ENCODE measurements at places on chromosomes 4 and X.

DNA sequence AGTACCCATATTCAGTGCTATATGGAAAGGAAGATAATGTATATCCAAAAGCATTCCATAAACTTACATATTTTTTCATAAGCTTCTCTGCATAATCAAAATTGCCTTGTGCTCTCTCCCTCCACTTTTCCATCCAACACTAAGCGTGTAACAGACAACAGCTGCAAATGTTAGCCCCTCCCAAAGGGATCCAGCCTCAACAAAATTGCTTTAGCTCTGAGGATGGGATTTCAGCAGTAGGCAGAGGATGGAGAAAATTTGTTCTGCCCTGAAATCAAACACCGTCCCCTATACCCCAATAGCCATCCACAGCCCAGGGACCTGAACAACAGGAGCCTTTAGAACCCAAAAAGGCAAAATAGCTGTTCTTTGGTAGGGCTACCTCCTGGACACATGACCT is 28.8 kb upstream of the FGF13 start:
- no peak for DNase-seq

DNA sequence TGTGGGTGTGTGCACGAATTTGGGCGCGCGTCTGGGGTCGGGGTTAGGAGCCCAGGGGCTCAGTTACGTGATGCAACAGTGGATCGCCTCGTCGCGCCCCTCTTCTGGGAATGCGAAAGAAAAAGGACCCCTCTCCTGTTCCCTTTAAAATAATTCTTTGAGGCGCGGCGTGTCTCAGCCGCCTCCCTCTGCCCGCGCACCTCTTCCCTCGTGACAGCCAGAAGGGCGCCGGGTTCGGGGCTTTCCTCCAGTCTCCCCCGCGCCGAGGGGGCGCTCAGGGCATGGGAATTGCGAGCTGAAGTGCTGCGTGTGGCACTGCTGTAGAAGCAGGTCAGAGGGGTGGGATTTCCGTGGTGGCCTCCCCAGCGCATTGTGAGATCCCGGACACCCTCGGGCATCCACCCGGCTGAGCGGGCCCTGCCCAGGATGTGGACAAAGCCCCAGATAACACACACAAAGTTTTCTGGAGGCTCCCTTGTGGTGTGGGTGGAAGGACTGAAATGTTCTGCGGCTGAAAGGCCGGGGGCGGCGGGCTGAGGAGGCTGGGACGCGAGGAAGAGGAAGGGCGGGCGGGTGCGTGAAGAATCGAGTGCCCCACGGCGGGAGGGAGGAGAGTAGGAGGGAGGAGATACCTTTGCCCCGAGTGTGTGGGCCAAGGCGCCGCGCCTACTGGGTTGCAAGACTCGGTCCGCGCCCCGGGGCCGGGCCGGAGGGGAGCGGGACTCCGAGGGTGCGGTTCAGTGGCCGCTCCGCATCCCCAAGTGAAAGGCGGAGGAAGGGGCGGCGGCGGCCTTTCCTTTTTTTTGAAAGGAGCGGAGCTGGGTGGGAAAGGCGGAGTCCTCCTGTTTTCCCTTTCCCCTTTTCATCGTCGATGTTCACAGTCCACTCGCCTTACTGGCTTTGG is 752 bp downstream of the SEPTIN11 start:
- peak; percentile 56 for DNase-seq

DNA sequence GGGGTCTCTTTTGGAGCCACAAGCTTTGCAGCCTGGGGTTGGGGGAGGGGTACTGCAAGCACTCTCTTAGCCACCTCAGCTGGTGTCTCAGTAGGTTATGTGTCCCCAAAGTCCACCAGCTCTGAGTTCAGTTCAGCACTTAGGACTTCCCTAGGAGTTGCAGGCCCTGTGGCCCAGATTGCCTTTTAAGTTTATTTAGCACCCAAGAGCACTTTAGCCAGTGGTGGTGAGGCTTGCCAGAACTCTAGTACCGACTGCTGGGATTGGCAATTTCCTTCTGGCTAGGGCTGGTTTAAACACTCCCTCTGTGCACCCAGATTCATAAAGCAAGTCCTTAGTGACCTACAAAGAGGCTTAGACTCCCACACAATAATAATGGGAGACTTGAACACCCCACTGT is 489.9 kb upstream of the RPS6KA3 start:
- no peak for DNase-seq

DNA sequence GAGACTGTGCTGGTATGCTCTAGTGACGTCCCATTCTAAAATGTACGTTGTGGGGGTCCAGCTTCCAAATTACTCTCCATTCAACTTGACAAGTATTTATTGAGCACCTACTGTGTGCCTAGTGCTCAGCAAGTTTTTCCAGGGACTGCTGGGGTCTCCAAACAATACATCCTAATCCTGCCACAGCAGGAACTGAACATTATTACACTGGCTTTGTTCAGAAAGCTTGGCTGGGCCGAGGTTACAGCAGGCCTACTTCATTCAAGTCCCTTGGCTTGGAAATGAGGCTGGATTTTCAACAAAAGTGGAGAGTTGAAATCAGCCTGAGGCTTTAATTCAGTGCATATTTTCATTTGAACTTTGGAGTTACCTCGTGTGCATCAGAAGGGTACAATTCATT is 78.0 kb downstream of the GUCY2F start:
- DNase-seq = no peak

- DNase-seq = no peak
Measured at GRCh38 chr4:149062997-149063396, 620.8 kb upstream of the NR3C2 start.

DNA sequence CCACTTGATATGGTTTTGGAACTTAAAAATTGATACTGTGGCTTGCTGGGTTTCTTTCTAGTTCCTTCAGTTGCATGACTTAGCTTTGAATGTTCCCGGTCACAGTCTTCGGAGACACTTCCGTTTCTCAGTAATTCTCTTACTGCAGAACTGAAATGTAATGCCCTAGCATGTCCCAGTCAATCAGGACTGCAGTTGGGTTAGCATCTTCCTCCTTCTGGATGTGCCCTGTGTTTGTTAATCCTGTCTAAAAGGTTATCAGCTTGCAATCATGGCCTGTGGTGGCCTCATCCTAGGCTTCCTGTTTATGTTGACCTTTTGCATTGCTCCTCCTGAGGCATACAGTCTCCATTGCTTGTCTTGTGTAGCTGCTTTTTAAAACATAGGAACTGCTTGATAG is 275.9 kb downstream of the ARHGAP10 start:
- no peak for DNase-seq

GRCh38 chrX:95055991-95056390 is 1382.0 kb downstream of the FAM133A start:
- DNase-seq = no peak

DNA sequence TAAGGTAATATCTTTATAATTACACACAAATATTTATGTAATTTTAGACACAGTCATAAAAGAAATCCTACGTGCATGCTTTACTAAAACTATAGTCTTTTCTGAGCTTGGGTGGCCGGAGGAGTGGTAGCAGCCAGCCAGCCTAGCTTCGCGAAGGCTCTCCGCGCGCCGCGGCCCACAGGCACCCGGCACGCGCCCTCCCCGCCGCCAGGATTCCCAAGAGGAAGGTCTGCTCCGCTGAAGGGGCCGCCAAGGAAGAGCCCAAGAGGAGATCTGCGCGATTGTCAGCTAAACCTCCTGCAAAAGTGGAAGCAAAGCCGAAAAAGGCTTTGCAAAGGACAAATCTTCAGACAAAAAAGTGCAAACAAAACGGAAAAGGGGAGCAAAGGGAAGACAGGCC is 8.7 kb upstream of the PJA1 start:
- no peak for DNase-seq

GRCh38 chrX:148020329-148020728 is 39.2 kb downstream of the FMR1NB start:
- no peak for DNase-seq

- no peak for DNase-seq
Measured at GRCh38 chr4:2688697-2689096, 67.4 kb downstream of the TNIP2 start.

- no peak for DNase-seq
Measured at GRCh38 chr4:93478805-93479204, 349.7 kb upstream of the ATOH1 start.

- DNase-seq = no peak
Measured at GRCh38 chr4:106595906-106596305, 227.3 kb upstream of the GIMD1 start.

DNA sequence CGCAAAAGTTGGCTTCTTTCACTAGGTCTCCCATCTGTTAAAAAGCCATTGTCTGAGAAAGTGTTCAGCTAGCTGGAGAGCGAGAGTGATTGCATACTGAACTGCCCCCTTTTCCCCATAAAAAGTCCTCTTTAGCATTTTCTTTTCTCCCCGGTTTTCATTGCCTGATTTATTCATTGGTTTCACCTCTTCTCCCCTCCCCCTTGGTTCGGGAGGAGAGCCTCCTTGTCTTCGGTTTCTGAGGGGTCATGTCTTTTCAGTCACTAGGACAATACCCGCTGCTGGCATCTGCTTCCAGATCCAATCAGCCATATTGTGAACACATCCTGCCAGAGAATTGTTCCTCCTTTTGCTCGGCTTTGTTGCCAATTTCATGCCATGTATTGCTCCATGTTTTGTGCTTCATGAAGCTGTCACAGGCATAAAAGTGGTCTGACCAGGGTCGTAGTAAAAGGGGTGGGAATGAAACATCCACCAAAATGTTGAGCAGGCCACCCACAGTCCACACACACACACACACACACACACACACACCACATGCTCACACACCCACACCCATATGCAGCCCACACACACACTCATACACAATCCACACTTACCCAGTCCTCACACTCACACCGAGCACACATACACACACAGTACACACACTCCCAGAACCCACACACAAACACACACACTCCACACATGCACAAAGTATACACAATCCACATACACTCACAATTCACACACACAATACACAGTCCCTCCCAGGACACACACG is 136.0 kb downstream of the NKX6-1 start:
- DNase-seq = no peak

DNA sequence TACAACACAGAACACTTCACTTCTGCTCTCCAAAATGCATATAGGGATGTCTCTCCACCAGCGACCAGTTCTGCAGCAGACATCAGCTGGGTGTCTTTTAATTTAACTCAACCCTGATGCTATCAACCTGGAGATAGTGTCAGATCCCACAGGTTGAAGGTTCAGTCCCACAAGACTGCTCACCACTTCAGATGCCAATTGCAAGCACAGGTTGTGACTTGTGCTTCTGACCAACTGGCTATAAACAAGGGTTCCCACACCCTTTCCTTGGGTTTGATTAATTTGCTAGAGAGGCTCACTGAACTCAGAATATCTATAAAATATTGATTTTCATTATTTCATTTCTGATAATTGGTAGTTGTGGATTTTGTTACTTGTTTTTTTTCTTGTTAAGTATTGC is 177.4 kb upstream of the HS3ST1 start:
- no peak for DNase-seq

- DNase-seq = peak; percentile 16
Measured at GRCh38 chr4:177728361-177729152, 286.3 kb upstream of the AGA start.

GRCh38 chrX:17692709-17693346 is 44.5 kb upstream of the SCML1 start:
- peak; percentile 33 for DNase-seq

GRCh38 chr4:87047281-87047798 is 112.5 kb downstream of the AFF1 start:
- DNase-seq = no peak

GRCh38 chr4:5882947-5883346 is 9.9 kb downstream of the CRMP1 start:
- no peak for DNase-seq

DNA sequence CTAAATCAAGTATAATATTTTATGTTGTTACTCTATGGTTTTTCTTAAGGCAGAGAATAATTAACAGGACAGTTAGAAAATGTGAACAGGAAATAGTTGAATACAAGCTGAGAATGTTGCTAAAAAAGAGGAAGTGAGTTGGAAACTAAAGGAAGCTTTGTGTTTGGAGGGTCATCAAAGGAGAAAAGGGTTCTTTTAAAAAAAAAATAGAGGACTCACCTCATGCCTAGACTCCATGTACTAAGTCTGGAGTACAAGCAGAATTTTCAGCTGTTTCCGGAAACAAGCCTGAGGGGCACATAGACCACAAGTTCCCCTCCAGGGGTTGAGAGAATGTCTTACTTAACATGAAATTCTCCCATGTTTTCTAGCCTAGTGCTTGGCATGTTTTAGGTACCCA is 20.1 kb upstream of the MAP7D3 start:
- DNase-seq = no peak

GRCh38 chrX:47143894-47144625 is 442 bp downstream of the NDUFB11 start:
- DNase-seq = peak; percentile 19

DNA sequence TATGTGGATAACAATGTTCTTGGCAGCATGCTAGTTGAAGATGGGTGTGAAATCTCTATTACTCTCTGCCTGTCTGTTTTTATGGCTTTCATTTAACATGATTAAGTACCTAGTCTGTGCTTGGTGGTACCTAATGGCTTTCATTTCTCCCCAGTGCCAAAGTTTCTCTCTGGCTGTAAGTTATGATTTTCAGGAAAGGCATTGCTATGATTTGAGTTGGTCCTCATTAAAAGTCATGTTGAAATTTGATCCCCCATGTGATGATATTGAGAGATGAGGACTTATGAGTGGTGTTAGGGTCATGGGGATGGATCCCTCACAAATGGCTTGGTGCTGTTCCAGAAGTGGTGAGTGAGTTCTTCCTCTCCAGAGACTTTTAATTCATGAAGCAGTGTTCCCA is 162.4 kb upstream of the IL15 start:
- no peak for DNase-seq

- DNase-seq = peak; percentile 27
Measured at GRCh38 chr4:128782076-128782715, 27.3 kb upstream of the JADE1 start.

GRCh38 chr4:153472122-153473037 is 6.2 kb downstream of the TMEM131L start:
- DNase-seq = no peak

GRCh38 chr4:23373261-23373660 is 516.6 kb downstream of the PPARGC1A start:
- DNase-seq = no peak

- no peak for DNase-seq
Measured at GRCh38 chr4:62130230-62130629, 930.1 kb downstream of the ADGRL3 start.

DNA sequence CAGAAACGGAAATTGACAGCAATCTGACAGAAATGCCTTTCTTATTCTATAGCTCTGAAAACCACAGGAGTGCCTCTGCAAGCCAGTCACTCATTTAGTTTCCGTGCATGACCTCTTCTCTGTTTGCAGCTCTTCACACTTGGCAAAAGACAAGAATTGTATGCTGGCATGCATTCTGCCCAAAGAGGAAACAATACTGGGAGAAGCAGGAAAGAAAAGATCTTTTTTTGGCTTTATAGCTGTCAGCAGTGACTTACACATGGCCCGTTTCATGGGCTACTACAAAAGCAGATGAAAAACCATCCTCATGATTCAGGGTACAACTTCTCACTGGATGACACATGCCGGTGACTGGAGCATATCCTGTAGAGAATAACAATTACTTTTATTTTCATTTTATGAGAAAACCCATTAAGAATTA is 249.4 kb downstream of the ADAMTS3 start:
- DNase-seq = no peak
